Stimulated activated CD4-positive, alpha-beta T cell treated with anti-CD3 and anti-CD28 coated beads, TNF-alpha, amount 100 ng/mL, for 1 hour (primary cell): ENCODE measurements at places on chromosomes 5 and 9.

DNA sequence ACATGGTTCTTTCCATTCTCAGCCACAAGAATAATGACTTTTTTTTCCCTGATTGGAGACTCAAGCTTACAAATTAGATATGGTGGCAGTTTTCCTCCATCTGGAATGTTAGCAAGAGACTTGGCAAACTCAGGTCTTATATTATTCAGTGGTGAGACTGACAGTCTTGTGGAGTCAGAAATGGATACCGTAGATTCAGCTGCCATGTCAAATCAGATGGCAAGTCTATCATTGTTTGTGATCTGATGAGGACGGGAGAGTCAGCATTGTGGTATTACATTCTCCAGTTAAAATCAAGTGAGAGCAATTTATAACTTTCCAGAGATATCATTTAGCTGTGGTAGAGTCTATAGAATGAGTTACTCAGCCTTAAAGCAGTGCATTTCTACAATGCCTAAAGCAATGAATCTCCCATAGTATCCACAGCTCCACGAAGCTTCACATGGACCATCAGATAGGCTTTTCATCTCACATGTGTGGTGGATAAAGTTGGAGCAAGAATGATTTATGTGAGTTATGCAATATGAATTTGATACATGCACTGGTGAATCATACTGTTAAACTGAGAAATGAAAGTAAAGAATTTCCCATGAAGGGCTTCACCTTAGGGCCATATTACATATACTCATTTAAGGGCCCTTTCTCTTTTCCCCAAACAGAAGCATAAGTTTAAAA, 430.6 kb downstream of the ZNF608 start:
- no peak for DNase-seq

- DNase-seq: no peak
Measured at GRCh38 chr9:752681-753200, 88.8 kb upstream of the DMRT1 start.

DNA sequence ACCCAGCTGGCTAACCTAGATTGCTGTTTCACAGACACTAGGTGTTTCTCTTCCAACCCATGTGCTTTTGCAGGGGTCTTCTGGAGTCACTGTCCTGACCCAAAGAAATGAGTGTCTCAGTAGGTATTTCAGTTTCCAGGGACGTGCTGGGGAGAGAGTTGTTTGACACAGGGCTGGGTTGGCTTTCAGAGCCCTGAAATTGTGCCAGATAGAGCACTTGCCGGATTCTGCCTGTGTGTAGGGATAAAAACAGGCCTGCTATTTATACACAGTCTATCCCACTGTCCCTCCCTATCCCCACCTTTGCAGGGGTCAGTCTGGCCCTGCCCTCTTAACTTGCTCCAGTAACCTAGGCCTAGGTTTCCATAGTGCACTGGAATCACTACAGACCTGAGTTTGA, 957 bp upstream of the HBEGF start:
- no peak for DNase-seq

DNA sequence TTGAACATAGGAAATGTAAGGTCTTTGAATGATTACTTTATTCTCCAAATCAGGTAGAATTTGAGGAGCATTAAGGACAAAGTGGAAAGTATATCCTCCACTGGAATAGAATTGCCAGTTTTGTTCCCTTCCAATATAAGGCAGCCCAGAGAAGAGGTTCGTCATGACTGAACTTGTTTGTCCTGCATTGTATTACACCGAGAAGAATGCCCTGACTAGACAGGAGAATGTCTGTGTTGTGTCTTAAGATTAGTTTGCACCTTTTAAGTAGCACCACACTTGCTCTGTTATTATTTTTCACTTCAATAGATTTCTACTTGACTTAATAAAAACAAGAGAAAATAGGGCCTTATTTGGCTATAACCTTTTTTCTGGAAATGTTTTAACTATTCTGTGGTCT, 586.2 kb upstream of the PTGER4 start:
- no peak for DNase-seq

DNA sequence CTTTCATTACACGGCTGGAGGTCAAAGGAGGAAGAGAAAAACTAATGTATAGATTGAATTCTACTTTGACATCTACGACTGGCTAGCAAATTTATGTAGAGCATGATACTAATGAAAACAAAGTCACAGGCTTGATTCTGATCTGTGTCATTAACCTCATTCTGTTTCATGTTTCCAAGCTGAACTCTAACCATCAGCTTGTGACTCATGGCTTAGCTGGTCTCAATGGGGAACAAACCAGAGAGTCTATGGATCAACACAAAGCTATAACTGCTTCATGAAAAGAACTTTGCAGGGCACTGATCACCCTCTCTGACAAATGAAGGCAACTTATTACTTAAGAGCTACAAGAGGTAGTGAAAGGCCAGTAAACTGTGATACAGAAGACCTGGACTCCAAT, 23.6 kb upstream of the PDE4D start:
- DNase-seq: no peak

DNA sequence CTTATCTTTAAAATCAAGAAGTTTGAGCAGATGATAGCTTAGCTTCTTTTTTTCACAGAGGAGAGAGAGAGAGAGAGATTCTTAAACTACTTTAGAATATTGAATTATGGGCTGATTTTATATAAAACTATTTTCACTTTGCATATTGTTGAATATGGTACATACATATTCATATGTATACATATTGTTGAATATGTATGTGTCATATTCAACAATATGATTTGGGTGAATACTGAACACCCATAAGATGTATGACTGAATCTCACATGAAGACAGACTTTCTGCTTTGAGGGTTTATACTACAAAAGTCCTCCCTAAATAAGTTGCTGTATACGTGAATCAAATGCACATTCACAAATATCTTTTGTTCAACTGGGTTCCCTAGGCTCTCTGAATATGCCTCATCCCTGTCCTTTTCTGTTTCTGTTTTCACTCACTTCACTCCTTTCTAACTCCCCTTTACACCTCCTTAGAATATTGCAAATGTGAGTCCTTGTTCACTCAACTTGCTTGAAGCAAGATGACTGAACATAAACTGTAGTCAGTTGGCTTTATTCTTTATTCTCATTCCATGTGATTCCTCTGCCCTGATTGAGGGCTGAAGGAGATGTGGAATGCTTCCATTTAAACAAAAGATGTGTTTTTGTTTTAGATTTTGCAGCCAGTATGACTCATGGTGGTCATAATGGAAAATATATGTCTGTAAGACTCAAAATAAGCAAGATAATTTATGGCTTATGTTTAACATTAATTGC, 225.4 kb upstream of the DAB2 start:
- no peak for DNase-seq

GRCh38 chr5:72133212-72133990, 26.1 kb downstream of the MAP1B start:
- DNase-seq: no peak

- no peak for DNase-seq
Measured at GRCh38 chr5:157571357-157571827, 4.2 kb downstream of the ADAM19 start.

DNA sequence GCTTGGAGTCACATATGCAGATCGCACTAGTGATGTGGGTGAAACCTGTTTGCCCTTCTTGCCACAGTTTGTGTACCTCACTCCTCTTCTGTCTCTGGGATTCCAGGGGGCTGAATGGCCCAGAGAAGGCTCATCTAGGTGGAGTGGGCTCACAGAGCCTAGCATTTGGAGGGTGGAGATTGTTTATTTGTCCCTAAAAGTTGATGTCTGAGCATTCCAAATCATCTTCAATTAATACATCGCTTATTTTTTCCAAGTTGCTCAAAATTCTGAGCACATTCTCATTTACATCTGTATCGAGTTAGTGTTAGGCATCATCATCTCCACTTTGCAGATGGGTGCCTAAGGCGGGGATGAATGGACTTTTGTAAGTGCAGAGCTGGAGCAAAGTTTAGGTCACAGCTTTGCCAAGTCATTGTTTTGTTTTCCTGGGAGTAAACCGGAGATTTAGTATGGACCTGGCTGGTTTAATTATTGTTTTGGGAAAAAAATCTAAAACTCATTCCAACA, 2.0 kb downstream of the ABL1 start:
- no peak for DNase-seq

- no peak for DNase-seq
Measured at GRCh38 chr9:75147638-75148037, 59.3 kb downstream of the OSTF1 start.

DNA sequence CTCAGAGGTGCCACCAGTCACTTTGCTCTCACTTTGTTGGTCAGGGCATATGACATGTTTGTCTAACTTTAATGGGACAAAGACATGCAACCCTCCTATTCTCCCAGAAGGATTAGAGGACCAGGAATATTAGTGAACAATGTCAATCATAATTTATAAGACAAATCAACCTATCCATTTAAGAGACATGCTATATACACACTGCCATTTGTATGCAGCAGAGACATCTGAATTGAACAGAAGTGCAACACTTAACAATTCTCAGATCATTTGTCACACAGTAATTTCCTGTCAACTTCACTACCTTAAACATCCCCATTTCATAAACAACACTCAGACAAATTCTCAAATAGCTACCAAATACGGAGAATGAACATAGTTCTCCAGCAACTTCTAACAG, 273.6 kb upstream of the RGMB start:
- DNase-seq: no peak

- DNase-seq: no peak
Measured at GRCh38 chr5:148923023-148923422, 96.6 kb downstream of the ADRB2 start.

GRCh38 chr5:1321576-1321975, 23.3 kb downstream of the CLPTM1L start:
- DNase-seq: no peak

DNA sequence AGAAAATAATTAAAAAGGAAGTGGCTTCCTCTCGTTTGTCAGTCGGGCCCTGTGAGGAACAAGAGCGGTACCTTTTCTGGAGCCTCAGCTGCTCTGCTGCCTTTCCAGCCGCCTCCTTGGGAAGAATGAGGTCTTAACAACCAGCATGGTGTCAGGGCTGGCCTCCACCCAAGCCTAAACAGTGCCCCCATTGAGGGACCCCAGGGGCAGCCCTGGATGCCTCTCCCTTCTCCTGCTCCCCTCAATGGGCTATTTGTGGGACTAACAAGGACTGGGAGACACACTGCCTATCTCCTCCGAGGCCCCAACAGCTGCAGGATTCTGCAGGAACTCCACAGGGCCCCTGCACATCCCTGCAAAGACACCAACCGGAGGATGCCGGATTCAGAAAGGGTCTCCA, 155.4 kb upstream of the MAP3K1 start:
- DNase-seq: no peak

DNA sequence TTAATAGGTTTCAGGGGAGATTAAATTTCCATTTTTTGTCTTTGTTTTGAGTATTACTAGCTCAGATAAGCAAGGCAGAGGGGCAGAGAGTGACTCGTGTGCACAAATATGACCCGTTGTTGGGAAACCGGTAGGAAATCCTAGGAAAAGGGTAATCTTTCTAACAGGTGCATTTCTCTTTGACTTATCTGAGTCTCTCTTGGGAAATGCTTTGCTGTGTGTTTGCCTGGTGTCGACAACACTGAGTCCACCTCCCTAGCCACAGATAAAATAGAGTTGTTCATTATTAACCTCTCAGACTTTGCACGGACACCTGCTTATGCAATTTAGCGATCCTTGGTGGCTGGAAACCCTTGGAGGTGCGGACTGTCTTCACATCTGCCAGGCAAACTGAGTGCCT, 164.2 kb downstream of the FGF1 start:
- no peak for DNase-seq

DNA sequence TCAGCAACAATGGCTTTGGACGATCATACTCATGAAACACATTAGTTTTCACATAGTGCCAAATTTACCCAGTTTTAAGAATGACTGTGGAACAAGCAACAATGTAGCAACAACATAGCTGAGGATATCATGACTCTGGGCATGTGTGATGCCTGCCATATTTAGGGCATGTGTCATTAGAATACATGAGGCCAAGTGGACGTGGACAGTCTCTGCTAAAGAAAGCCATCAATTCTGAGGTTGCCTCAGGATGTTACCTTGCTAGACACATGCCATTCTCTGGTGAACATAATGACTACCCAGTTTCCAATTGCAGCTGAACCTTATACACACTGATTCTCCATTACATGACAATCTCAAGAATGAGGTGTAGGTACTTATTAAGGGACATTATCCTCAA, 103.3 kb upstream of the ADAMTS19 start:
- DNase-seq: no peak

GRCh38 chr5:152595405-152595804, 190.3 kb upstream of the NMUR2 start:
- no peak for DNase-seq

- no peak for DNase-seq
Measured at GRCh38 chr5:100446879-100447430, 88.2 kb upstream of the FAM174A start.

DNA sequence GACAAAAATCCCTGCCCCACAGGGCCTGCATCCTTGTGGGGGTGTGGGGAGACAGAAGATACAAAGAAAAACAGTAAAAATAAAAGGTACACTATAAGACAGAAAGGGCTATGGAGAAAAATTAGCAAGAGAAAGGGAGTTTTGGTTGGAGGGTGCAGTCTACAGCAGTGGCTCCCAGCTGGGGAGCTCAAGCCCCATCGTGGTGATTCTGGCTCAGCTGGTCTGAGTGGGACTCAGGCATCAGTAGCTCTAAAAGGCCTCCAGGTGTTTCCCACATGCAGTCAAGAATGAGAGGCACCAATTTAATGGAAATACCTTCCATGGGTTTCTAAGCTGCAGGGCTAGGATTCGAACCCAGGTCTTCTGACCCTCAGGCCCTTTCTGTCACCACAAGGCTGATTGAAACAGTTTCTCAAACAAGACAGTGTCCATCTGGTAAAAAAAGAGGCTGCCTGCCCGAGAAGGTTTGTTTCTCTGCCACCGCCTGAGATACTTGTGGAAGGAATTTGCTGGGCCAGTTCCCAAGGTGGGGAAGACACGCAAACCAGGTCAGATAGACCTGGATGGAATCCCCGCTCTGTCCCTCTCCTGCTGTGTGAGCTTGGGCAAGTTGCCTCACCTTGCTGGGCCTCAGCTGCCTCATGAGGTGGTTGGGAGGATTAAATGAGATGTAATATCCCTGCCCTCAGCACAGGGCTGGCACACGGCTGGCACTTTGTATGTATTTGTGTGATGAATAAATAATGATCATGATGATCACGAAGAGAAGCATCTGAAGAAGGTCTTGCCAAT, 43.1 kb downstream of the COL27A1 start:
- DNase-seq: no peak

GRCh38 chr9:97943308-97943855, 5.4 kb upstream of the HEMGN start:
- DNase-seq: no peak

- DNase-seq: no peak
Measured at GRCh38 chr5:169631360-169631759, 5.7 kb upstream of the DOCK2 start.

DNA sequence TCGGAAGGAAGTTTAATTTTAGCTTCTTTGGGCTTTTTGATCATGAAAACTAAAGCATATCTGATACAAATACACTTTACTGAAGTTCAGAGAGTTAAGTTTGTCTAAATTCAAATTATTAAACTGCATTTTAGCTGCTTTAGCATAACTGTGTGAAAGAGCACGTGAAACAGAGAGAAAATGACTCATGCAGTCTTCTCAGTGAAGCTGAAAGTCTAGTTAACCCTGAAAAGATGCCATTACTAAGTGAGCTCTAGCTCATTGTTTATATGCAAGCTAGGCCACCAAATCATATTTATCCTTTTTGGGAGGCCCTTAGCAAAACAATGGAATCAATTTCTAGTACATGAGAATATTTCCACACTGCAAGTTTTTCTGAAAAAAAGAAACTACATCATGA, 27.6 kb downstream of the TPD52L3 start:
- no peak for DNase-seq
